ENCODE measurements at places on chromosomes 2 and 18. TPM values are rescaled to one million over a fixed set of nuclear protein-coding genes. Genes with fewer than 3 reads are reported as not detected.
A peak's percentile ranks its signal among the peaks of the same experiment; 100 is the strongest.

DNA sequence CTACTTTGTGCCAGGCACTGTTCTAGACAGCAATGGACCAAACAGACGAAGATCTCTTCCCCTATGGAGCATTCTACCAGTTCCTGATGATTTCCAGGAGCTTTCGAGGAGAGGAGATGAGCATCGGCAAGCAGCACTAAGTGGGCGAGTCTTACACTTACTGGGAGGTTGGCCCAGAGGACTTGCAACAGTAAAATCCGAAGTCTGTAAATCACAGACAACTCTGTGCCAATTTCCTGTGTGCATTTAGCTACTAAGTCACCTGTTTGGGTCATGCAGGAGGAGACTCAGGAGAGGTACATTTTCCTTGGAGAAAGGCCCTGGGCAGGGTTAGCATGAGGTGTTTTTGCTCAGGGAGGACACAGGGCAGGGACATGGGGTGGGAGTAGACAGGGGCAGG is 58.9 kb downstream of the TRPM8 start:
- no peak for DNase-seq

The ARL4C gene
- 72.1 TPM for polyA plus RNA-seq

The FOXI3 gene
- polyA plus RNA-seq = 0.29 TPM

The TLX2 gene
- 0.20 TPM for polyA plus RNA-seq

DNA sequence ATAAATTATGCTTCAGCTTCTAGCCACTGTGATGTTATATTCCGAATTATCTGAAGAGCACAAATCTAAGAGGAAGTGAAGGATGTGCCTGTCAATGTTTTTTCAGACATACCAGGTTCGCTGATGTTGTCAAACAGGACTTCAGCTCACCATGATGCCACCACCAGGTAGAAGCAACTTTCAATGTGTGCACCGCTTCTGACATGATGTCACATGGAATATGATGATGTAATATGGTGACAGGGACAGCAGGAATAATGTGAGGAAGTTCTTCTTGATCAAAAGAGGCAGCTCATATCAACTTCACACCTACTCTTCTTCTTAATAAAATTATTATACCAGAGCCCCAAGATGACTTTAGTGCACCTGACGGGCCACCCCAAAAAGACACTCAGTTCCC is 893.2 kb downstream of the BCL11A start:
- no peak for DNase-seq

DNA sequence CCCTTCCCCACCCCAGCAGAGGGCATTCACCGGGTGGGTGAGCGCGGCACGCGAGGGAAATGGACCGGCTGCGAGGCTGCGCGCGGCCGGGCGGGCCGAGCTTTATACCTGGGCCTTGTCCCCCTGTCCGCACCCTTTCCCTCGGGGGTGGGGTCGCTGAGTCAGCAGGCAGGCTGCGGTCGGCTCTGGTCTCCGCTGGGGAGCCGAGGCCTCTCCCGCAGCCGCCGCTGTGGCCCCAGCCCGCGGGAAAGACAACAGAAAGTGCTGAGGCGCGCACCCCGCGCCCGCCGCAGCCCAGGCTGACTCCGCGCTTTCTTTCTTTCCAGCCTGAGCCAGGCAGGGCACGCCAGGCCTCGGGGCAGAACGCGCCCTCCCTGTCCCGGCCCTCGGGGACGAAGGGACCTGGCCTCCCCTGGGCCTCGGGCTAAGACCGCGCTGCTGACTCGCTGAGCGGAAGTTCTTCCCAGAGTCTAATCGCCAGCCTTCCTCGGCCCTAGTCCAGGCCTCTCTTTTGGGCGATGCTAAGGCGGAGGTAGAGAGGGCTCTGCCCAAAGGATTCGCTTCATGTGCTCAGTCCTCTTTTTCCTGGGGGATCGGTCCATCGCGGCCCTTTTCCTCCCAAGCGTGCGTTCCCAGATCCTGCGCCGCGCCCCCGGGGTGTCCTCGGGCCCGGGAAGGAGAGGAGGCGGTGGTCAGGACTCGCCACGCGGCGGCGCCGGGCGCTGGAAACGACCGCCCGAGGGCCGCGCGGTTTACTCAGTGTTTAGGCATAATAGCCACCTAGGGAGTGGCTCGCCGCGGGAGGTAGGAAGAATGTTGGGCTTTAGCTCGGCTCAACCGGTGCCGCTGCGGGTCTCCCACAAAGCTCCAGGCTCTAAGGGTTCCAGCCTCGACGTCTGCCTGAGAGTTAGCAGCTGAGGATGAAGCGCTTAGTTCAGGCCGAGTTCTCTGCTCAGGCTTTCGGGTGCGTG is at the start of gene CRYBA2:
CRYBA2 (minus strand) TSS at position 78 of the 971 bp plus-strand sequence. CDS start 246 bp downstream, outside the sequence.
- DNase-seq = no peak

DNA sequence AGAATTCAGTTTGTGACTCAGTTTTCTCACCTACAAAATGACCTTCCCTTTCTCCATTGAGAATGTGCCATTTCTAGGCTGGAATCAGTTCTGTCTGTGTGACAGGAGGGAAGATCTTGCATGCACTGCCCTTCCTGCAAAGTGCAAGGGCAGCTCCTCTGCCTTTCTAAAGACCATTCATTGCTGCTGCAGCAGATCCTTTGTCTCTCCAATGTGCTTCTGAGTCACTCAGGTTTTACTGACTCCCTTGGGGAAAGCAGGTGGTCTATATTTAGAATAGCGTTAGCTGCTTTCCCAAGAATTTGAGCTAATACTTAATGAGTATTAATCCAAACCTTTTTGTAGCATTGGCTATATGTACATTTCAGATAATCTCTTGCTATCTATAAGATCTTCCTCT is 62.5 kb downstream of the DAW1 start:
- DNase-seq = no peak

GRCh38 chr18:46732201-46732600 is 24.7 kb downstream of the ST8SIA5 start:
- DNase-seq = no peak

DNA sequence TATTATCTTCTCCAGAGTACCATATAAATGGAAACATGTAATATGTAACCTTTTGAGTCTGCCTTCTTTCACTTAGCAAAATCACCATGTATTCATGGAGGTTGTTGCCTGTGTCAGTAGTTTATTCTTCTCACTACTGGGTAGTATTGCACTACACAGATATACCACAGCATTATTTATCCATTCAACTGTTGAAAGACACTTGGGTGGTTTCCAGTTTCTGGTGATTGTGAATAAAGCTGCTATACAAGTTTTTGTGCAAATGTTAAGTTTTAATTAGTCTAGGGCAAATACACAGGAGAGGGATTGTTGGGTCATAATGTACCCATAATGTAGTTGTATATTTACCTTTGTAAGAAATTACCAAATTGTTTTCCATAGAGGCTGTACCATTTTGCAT is 29.6 kb upstream of the RPRD1A start:
- no peak for DNase-seq

- peak; percentile 71 for DNase-seq
Observed at GRCh38 chr2:36507408-36507812, 90.6 kb downstream of the FEZ2 start.

The RAX gene
- 0.24 TPM for polyA plus RNA-seq

GRCh38 chr18:8326763-8327394 is 282.4 kb upstream of the RAB12 start:
- DNase-seq = no peak

The CNDP1 gene
- 90.4 TPM for polyA plus RNA-seq

The PLEKHH2 gene
- 1.0 TPM for polyA plus RNA-seq

The CAD gene
- 26.7 TPM for polyA plus RNA-seq

DNA sequence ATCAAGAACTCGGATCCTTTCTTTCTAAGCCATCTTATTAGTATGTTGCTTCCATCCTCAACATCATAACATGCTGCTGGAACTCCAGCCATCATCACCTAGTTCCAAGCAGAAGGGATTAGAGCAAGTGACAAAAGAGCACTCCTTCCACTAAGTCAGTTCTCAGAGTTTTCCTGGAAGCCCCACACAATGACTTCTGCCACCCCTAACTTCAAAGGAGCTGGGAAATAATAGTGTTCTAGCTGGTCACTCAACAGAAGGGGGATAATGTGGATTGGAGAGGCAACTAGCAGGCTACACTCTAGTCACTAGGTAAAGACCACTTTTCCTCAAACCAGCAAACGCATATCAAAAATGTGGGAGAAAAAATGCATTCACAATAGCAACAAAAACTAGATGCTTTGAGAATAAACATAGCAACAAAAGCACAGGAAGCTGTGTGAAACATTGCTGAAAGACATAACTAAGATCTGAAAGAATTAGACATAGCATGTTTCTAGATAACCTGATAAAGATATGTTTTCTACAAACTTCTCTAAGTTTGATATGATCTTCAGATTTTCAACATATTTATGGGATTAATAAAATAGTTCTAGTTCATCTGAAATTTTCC is 39.5 kb downstream of the COX7A2L start:
- DNase-seq = no peak

DNA sequence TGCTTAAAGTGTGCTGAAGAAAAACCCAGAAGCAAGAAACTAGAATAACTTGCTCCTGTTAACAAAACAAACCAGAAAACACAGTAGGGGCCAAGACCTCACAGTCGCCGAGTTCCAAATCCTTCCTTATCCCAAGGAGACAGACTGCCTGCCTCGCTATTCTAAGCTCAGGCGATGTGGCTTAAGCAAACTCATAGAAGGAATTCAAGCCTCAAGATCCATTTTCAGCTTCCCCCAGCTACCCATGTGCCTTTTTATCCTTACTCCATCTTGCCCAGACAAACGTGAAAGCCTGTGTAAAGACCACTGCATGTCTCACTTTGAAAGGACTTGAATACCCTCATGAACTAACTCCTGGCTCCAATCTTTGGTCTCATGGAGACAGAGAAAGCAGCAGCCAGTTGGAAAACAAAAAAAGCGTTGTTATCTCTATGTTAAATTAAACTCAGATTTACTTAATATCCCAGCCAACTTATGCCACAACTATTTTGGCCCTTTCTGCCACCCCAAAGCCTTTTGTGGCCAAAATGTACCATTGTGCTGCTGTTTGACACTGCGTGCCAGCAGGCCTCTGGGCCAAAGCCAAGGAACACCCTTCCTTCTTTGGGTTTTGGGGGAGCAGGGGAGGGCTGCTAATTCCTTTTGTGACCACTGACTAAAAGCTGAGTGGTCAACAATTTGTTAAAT is 123.2 kb upstream of the FZD5 start:
- DNase-seq = peak; percentile 27

DNA sequence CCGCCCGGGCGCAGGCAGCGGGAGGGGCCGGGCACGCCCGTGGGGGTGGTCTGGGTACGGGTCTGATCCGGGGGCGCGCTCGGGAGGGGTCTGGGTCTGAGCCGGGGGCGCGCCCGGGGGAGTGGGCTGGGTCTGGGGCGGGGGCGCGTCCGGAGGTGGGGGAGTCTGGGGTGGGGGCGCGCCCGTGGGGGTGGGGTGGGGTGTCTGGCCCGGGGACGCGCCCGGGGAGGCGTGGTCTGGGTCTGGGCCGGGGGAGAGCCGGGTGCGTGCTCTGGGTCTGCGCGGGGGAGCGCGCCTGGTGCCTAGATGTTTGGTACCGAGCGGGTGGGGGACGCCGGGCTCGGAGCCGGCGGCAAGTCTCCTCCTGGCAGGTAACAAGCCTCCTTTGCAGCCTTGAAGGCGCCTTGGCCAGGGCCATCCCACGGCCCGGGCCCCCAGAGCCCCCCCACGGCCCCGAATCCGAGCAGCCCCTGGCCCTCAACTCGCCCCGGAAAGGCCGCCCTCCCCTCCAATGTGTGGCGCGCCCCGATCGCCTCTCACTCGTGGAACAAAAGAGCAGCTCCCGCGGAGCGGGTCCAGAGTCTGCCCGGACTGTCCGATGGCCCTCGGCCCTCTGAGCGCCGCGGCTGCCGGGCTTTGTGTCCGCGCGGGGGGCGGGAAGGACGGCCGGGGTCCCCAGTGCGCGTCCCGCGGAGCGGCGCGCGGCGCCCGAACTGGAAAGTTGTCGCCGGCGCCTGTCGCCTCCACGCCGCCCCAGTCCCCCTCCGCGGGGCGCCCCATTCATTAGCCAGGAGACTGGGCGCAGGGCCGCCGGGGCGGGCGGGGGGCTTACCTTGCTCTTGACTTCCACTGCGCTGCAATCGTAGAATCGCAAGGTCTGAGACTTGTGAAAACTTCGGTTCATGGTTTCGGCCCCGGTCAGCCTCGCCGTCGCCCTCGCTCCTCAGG is 595 bp downstream of the PARD6G start:
- DNase-seq = peak; percentile 84

The BCL11A gene
- polyA plus RNA-seq = 22.7 TPM

DNA sequence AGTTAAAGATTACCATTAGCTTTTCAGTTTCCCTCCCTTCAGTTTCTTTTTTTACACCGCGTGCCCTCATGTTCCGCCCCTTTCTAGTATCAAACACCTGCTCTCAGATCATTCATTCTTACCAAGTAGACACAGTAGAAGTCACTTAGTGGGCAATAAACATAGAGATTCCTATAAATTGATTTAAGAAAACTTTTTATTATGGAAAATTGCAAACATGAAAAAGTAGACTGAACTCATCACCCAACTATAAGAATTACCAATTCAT is 21.2 kb upstream of the CNRIP1 start:
- DNase-seq = no peak

DNA sequence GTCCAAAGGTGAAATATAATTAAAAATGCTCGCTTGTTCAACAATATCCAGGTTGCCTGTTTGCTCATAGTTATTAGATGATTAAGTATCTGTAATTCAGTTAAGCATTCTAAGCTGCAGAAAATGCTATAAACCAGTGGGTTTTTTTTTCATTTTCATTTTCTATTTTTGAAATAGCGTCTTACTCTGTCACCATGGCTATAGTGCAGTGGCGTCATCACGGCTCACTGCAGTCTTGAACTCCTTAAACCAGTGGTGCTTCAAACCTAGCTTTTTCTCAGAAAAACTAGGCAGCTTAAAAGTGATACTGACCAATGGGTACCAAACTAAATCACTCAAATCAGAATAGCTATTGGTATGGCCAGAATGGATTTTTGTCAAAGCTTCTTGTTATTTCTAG is 925.2 kb downstream of the TSN start:
- DNase-seq = no peak

DNA sequence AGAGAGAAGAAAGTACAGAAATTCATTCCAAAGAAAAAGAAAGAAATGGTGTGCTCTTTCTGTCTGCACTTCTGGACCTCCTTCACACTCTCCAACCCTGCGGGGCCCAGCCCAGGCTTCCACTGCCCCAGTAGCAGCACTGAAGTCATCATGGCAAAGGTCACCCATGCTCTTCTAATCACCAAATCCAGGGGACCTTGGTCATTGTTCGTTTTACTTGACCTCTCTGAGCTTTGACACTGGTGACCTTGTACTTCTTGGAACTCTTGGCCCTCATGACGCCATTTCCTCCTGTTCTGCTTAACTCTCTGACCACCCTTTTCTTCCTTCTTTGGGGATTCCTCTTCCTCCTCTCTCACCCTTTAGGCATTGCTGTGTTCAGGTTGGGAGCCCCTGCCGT is 105.6 kb downstream of the SMAD7 start:
- no peak for DNase-seq

DNA sequence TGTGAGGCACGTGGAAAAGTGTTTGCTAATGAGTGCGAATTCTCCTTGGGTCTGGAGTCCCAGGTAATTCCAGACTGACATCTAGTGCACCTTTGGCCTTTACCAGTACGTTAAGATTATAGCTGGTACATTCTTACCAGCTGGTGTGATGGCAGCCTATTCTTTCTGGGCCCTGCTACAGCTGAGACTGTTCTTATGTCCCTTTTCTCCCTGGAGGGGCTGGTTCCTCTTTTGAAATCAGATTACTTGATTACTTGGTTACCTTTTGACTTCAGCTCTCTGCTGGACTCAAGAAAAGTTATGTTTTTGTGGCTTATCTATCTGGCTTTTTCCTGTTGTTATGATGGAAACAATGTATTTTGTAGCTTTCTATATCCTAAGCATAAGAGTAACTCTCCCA is 14.5 kb downstream of the CABYR start:
- DNase-seq = no peak

The ACVR1C gene
- polyA plus RNA-seq = 0.34 TPM

The STAT4 gene
- 2.0 TPM for polyA plus RNA-seq

All from brain (organoid and tissue), 16 donors.